ENCODE measurements at places on chromosomes 4 and X.

- DNase-seq = no peak
Observed at GRCh38 chr4:169756971-169757574, 671 bp downstream of the HPF1 start.

GRCh38 chr4:738781-739280 lies 33.2 kb downstream of the PCGF3 start:
- no peak for DNase-seq

- DNase-seq = no peak
Observed at GRCh38 chr4:76902233-76902890, 4.4 kb upstream of the SOWAHB start.

DNA sequence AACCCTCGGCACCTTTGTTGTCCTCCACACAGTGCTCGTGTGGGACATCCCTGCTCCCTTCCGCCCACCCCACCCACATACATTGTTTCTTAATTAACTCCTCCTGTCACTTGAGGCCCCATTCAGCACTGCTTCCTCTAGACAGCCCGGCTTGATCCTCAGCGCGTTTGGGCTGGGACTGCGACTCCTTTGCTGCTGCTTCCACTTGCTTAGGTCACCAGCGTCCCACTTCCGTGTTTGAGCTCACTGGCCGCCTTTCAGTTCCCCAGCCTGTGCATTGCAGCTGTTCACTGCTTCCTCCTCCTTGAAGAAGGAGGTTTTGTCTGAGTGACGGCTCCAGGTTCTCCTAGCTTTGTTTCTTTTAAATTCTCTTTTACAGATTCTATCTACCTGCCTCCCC lies 16.1 kb downstream of the RNF4 start:
- DNase-seq = no peak

- no peak for DNase-seq
Observed at GRCh38 chr4:8437281-8437680, 3.2 kb downstream of the ACOX3 start.

DNA sequence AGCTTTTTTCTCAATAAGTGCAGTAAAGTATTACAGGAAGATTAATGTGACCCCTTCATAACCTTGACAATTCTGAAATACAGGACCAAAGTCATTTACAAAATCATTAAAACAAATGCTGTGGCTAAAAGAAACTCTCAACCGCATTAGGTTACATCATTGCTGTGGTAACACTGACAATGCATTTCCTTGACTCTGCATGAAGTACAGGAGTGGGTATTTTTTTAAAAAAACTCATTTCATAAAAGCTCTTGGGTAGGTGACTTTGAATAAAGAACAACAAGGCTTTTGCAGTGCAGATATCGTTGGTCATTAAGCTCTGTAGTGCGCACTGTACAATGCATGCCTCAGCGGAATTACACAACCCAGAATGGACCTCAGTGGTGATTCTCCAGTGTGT lies 23.4 kb upstream of the XK start:
- no peak for DNase-seq

- DNase-seq = no peak
Observed at GRCh38 chr4:137432446-137433311, 99.6 kb downstream of the PCDH18 start.

All from occipital lobe (tissue), 3 donors.